CD4-positive, CD25-positive, alpha-beta regulatory T cell (primary cell): ENCODE measurements at places on chromosomes 13 and 19.

- no peak for DNase-seq
Measured at GRCh38 chr19:46296722-46297461, at the start of gene HIF3A. Gene HIF3A, plus strand, starts transcription at chr19:46297042. Its CDS starts 35 bp downstream, at chr19:46297077.

DNA sequence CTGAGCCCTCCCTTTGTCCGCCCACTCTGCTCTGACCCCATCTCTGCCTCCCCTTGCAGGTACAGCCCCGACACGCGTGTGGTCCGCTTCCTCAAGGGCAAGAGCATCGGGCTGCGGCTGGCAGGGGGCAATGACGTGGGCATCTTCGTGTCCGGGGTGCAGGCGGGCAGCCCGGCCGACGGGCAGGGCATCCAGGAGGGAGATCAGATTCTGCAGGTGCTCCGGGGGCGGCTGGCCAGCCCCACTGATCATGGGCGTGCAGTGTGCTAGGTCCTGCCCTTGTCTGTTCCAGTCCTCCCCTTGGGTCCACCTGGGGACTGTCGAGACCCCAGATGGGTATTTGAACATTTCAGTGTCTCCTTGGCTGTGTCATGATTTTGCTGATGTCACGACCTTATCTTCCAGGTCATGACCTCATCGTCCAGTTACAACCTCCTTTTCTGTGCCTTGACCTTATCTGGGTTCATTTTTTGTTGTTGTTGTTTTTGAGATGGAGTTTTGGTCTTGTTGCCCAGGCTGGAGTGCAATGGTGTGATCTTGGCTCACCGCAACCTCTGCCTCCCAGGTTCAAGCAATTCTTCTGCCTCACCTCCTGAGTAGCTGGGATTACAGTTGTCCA lies 25.3 kb downstream of the APBA3 start:
- no peak for DNase-seq

- no peak for DNase-seq
Measured at GRCh38 chr13:100751826-100752225, 77.2 kb upstream of the TMTC4 start.

GRCh38 chr19:55305491-55305890 lies 19.6 kb downstream of the TMEM150B start:
- peak; percentile 35 for DNase-seq

DNA sequence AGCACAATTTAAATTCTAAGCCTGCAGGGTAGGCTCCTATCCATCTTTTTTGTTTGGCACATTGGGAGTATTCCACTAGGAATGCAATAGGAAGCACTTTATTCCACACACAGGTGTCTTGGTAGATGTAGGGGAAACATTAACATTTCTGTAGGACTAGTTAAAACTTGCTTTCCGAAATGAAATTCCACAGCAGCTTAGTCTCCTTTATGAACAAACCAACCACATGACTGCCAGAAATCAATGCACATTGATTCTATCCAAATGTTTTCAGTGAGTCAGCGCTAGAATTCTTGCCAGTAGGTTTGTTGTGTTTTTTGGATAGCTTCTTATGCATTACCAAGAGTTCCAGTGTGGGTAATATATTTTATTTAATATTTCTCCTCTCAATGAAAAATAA lies 207.9 kb upstream of the CSNK1A1L start:
- no peak for DNase-seq

DNA sequence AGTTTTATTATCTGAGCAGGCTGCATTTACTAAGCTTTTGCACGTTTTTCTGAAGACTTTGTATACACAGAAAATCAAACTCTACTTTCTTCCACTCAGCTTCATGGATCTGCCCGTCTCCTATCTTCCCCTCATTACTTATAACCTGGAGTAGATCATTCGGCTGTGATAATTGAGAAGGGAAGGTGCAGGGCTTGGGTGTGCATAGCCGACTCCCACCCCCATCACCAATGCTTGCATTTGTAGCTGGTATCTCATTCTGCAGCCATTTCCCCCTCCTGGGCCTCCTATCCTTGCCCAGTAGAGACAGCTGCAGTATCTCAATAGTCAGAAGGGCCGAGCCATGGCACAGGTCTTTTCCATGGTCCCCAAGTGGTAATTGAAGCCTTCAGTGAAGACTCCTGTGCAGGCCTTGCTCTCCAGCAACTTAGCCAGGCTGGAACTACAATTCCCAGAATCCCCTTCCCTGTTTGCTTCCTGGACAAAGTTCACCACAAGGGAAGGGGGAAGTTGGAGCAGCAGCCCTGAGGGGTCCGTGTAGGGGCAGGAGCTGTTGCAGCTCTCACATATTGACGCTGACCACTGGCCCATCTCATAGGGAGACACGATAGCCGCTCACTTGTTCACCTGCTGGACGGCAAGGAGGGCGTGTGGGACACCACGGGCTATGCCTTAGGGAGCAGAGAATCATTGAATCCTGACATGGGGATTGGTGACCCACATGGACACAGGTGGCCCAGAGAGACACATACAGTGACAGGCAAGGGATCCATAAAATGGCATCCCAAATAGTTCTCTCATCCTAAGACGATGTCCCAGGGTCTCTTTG lies 2.1 kb upstream of the SIGLEC8 start:
- no peak for DNase-seq

- DNase-seq = no peak
Measured at GRCh38 chr19:15213715-15214381, 13.1 kb upstream of the NOTCH3 start.

- DNase-seq = no peak
Measured at GRCh38 chr13:72696579-72696978, 30.9 kb downstream of the MZT1 start.

DNA sequence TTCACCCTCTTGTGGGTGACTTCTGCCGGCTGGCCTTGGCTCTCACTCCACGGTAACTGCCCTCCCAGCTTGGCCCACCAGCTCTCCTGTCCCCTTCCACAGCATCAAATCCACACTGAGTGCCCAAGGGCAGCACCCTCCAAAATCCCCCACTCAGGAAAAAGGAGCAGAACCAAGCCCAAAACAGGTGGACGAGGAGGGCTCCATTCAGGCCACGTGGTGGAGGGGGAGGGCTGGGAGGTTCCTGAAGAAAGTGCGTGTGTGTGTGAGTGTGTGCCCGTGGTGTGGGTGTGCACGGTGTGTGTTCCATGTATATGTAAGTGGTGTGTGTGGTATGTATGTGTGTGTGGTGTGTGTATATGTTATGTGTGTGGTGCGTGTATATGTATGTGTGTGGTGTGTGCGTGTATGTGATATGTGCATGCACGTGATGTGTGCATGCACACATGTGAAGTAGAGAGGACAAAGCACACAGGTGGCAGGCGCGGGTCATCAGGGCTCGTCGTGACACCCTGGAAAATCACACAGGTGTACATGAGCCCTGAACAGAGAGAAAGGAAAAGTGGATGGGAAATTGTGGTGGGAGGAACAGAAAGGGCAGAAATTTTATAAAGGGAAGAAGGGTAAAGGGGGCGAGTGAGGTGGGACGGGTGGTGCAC lies 76.9 kb downstream of the COL4A1 start:
- no peak for DNase-seq

- DNase-seq = no peak
Measured at GRCh38 chr19:889662-890295, 3.2 kb downstream of the MED16 start.

DNA sequence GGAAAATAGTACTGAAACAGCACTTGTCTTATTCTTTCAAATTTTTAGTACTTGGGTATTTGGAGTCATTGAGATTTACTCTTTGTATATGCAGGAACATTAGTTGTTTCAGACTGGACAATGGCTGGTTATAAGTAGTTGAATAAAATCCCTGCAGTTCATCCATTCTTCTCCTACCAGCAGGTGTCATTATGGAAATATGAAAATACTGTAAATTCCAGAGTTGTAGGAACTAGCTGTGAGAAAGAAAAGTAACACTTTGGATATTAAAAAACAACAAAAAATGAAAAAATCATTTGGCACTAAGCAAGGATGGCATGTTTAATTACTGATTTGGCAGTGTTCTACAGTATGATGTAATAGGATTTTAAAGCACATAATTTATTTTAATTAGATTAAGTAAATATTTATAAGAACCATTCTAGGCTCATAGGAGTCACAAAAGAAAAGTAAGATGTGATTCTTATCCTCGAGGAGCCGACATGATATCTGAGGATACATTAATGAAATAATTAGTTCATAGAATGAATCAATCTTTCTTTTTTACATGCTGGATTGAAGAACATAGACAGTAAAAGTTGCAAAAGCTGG lies 155.3 kb downstream of the KCNRG start:
- no peak for DNase-seq

DNA sequence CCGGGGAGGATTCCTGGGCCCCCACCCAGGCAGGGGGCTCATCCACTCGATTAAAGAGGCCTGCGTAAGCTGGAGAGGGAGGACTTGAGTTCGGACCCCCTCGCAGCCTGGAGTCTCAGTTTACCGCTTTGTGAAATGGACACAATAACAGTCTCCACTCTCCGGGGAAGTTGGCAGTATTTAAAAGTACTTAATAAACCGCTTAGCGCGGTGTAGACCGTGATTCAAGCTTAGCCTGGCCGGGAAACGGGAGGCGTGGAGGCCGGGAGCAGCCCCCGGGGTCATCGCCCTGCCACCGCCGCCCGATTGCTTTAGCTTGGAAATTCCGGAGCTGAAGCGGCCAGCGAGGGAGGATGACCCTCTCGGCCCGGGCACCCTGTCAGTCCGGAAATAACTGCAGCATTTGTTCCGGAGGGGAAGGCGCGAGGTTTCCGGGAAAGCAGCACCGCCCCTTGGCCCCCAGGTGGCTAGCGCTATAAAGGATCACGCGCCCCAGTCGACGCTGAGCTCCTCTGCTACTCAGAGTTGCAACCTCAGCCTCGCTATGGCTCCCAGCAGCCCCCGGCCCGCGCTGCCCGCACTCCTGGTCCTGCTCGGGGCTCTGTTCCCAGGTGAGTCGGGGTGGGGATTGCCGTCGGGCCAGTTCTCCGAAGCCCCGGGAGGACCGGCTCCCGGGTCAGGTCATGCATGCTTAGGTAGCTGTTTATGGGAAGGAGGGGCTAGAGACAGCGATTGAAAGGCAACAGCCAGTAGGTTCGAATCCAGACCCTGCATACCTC lies at the start of gene ICAM1:
ICAM1 (plus strand) TSS at position 505 of the 779 bp plus-strand sequence; CDS start at position 545, 40 bp downstream.
- peak; percentile 88 for DNase-seq

DNA sequence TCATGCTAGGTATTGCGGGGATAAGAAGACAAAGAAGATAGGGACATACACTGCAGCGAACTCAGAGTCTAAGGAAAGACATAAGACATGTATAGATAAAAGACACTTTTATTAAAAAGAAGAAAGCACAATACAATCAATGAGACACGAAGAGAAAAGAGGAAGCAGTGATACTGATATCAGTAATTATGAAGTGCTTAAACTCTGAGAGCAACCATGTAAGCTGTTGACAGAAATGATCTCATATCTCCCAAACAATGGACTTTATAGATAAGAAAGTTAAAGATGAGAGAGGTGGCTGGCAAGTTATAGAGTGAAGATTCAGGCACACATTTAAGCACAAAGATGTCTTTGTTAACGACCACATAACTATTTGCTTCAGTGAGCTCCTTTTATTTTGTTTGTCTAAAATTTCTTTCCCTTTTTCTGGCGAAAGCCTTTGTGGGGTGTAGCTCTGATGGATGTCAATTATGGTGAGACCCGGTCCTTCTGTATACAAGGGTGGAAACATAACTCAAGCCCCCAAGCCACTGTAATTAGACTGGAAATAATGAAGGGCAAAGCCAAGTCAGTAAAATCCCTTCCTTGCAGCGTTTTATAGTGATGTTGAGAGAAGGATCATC lies 818.0 kb upstream of the SLC10A2 start:
- no peak for DNase-seq

DNA sequence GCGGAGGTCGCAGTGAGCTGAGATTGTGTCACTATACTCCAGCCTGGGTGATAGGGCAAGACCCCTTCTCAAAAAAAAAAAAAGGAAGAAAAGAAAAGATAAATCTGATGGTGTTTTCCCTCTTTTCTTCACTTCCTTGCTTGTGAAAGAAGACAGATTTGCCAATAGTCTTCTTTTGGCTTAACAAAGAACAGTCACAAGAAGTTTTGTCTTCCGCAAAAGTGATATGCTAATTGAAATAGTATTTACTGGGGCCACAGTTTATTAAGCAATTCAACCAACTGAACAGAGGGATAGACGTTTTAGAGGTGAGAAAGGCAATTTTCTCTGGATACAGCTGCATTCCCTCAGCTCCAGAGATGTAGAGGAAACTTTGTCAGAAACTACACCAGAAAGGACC lies 22.9 kb upstream of the PLAUR start:
- no peak for DNase-seq

GRCh38 chr19:17942582-17943273 lies 9.9 kb downstream of the CCDC124 start:
- DNase-seq = no peak

DNA sequence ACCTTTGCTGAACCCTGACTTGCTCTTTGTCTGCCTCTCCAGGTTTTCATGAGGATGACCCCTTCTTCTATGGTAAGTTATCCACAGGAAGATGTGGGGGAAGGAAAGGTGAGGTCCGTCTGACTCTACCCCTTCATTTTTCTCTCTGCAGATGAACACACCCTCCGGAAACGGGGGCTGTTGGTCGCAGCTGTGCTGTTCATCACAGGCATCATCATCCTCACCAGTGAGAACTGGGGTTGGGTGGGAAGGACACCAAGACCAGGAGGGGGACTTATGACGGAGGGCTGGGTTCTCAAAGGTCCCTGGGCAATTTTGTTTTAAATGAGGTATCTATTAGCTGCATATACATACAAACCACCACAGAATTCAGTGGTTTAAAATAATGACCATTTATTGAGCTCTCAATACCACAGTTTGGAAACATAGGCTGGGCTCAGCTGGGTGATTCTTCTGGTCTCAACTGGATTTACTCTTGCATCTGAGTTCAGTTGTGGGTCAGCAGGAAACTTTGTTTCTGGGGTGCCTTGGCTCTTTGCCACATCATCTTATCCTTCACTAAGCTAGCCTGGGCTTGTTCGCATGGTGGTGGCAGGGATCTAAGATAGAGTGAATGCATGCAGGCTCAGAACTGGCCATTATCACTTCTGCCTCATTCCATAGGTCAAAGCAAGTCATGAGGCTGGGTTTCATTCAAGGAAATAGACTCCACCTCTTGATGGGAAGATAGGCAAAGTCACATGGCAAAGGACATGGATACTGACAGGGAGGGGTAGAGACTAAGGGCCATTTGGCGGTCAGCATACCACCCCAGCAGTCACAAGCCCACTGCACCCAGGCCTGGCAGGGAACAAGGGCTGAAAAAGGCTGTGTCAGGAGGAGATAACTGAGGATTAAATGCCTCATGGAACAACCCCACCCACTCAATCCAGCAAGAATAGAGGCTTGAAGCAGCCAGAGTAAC lies 11.8 kb downstream of the FXYD5 start:
- DNase-seq = no peak

DNA sequence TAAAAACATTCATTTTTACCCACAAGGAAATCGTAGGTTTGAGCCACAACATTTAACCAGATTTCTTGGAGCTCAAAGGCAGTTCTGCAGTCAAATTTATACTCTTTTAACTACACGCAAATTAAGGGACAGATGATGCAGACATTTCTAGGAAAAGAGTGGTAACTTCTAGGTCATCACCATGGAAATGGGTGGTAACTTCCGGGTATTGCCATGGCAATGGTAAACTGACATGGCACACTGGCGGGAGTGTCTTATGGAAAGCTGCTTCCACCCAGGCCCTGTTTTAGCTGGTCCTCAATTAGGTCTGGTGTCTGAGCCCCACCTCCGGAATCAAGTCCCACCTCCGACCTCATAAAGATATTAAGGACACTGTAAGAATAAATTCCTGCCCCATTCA lies 10.4 kb upstream of the LYPD5 start:
- DNase-seq = no peak

GRCh38 chr13:43397111-43397510 lies 373.7 kb downstream of the DNAJC15 start:
- DNase-seq = no peak

GRCh38 chr13:77219401-77219800 lies 107.5 kb downstream of the MYCBP2 start:
- DNase-seq = no peak
